ENCODE measurements at places on chromosomes 16 and 17.

- no peak for DNase-seq
Observed at GRCh38 chr17:39517224-39517623, 55.9 kb downstream of the CDK12 start.

DNA sequence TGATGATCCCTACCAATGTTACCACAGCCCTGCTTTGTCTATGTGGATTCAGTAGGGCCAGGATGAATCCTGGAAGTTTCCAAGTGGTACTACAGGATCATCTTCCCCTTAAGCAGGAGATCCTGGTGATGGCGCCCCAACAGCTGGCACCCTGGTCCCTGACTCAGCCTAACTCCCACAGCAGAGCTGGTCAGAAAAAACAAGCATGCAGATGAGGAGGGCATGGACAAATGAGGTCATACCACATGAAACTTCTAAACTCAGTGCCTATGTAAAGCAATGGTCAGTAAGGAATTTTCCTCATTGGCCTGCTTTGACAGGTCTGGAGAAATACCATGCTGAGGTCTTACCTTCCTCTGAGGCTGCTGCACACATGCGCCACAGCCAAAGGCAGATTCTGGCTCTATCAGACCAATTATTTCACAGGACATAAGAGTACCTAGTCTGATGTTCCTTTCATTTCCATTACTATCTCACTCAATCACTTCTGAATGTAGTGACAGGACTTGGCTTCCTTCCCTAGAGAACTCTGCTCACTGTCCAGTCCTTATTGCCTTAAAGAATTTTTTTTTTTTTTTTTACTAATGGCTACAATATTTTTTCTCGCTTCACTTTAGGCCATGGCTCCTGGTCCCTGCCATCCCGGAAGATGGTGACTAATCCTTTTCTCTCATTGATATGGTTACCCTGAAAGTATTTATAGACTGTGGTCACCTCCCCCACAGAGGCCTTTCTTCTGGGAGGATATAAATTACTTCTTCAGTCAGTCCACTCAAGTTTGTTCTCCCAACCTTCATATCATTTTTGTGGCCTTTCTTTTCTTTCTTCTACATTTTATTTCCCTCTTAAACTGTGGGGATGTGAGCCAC is 525.2 kb upstream of the PSMD7 start:
- DNase-seq, result no peak

GRCh38 chr17:71313866-71314265 is 807.0 kb upstream of the SOX9 start:
- DNase-seq, result no peak

DNA sequence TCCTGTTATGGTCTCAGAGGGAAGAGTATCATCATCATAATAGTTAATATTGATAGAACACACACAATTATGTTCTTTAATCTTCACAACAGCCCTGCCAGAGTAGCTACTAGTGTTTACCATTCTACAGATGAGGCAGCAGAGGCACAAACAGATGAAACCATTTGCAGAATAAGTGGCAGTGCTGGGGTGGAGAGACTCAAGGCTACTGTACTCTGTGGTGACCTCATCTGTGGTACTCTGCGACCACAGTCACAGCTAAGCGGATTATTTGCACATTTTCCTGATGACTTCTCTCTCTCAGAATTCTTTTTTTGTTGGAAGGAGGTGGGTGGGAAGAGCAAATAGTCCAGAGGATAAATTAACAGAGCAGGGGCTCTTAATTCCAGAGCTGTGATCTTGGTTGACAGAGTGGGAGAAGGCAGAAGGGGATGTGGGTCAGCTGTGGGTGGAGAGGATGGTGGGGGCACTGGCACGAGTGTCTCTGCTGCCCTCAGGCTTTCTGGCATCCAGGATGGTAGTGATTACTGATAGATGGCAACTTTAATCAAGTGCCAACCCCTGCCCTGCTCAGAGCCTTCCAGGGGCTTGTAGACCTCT is 41.8 kb downstream of the MRM1 start:
- no peak for DNase-seq

DNA sequence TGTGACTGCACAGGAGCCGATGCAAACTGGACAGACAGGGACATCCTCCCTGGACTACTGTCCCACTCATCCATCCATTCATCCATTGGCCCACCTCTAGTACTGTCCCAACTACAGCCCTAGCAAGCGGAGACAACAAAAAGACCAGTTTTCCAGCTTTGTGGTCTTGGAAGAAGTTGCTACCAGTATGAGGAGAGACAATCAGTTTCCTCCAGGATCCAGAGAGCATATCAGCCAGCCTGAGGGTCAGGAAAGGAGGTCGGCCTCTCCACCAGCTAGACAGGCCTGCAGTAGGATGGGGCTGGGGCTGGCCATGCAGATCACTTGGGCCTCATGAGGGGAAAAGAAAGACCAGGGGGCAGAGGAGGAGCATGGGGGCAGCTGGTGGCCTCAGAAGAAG is 16.8 kb downstream of the KRT33A start:
- no peak for DNase-seq

DNA sequence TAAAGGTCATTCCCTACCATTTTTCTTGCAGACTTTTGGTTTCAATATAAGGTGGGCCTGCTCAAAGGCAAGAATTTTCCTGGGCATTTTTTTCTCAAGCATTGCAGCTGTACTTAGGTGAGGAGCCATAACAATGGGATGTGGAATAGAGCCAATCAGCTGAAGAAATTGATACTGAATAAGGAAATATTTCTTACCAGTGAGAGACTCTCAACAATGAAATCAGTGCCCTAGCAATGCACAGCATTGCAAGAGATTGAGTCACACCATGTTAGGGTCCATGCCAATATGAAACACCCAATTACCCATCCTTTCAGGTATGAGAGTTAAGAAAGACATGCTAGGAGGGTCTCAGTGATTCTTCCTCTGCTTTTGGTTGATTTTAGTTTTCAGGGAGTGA is 237.6 kb downstream of the SOX9 start:
- no peak for DNase-seq

GRCh38 chr16:24969071-24969470 is 46.1 kb downstream of the ARHGAP17 start:
- DNase-seq, result no peak

DNA sequence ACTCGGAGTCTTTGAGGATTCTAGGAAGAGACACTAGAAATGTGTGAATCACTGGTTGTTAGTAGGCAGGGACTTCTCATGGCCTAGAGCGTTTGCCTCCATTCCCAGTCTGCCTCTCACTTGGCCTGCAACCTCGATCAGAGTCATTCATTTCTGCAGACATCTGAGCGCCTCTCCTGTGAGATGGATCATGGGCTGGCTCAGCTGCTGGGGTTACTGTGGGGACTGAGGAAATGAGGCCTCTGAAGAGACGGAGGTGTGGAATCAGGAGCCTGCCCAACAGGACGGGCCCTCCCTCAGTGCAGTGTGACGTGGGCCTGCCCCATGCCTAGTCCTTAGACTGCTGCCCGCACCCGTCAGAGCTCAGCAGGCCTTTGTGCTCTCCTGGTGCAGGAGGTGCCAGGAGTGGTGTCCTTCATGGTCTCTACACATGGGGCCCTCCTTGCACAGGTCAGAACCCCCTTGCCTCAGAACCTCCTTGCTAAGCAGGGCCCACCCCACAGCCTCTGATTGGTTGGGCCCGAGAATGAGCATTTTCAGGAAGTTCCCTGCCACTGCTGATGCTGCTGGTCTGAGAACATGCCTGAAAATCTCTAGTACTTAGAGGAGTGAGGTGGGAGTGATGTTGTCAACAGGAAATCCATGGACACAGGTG is 99.4 kb downstream of the NPIPB11 start:
- no peak for DNase-seq

DNA sequence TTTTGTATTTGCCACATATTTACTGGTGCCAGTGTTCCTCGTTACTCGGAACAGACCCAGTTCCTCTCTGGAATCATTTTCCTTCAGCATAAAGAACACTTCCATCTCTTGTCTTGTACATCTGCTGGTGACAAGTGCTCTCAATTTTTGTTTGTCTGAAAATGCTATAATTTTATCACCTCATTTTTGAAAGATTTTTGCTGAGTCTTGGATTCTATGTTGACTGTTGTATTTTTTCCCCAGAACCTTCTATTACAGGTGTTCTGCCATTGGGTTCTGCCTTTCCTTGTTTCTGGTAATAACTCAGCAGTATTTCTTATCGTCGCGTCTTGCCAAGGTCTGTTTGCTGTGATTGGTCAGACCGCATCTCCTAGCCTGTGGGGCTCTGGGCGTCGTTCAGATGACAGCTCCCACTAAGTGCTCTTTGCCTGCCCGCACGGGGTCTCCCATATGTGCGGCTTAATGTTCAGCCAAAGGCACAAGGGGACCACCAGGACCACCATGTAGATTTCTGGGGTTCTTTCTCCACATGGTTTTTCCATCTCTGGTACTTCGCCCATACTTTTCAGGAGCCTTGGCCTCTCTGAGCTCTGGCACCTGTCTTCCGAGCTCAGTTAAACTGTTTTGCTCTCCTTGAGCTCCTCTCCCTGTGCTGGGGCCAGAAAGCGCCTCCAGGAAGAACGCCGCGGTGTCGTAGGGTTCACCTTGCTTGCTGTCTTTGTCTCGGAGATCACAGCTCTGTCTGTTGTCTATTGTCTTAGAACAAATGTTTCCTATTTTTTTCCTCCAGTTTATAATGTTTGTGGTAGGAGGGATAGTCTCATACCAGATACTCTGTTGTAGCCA is 80.0 kb downstream of the METRNL start:
- DNase-seq, result no peak

DNA sequence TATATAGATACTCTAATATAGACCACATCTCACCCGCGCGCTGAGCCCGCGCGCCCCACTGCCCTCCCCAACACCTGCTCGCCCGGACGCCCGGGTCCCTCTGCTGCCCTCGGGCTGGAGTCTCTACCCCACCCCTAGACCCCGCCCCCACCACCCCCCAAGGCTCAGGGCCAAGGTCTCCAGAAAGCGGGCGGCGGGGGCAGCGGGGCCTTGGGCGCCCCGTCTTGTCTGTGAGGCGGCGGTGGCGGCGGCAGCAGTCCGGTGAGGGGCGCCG is 2.6 kb downstream of the HES7 start:
- no peak for DNase-seq

GRCh38 chr16:5504064-5504781 is 406.6 kb upstream of the EEF2KMT start:
- no peak for DNase-seq

- peak; percentile 48 for DNase-seq
Observed at GRCh38 chr16:50301626-50302471, 35.5 kb downstream of the ADCY7 start.

DNA sequence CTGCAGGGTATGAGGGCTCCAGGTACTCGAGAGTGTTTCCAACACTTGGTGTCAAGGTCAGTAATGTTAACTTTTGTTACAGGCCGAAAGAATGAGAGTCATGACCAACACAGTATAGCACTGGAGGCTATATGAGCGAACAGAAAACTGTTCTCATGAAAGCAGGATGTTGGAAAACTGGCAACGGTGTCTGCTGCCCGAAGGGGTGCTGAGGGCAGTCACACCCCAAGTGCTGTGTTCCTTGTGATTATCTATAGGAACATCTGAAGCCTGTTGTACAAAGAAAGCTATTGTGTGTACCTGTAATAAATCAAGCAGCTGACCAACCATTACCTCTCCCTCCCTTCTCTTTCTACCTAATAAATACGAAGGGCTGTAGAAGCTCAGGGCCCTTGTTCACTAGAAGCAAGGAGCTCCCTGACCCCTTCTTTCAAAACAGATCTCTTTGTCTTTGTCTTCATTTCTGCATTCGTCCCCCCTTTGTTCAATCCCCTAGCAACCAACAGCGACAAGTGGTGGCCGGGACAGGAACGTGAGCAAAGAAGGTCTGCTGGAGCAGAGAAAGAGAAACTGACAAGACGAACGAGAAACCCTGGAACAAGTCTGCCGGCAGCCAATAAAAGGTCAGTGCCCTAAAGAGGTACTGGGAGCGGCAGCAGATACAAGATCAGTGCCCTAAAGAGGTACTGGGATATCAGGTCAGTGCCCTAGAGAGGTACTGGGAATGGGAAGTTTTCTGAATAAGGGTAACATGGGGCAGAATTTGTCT is 7.6 kb downstream of the CD300LD start:
- no peak for DNase-seq

DNA sequence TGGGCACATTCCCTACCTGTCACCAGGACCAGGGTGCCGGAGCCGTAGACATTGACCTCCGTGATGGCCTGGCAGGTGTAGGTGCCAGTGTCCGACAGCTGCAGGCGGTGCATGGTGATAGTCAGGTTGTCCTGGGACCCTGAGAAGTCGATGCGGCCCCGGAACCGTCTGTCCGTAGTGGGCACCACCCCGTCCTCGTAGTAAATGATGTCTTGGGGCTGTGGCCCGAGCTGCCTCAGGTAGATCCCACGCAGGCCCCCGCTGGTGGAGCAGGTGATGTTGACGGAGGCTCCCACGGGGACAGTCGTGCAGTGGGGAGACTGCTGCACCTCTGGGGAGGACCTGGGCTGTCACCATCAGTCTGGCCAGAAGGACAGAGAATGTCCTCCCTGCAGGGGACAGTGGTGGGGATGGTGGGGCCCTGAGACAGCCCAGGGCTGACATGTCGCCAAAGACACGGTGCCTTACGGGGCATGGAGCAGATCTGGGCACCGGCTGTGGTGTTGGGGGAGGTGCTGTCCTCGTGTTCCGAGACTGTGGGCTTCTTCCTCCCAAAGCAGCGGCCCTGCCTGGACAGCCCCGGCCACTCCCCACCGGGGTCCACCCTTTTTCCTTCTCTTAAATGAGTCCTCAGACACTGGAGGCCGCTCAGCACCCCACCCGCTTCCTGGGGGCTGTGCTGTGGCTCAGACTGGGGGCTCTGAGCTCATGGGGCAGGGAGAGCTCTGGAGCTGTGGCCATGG is 586 bp downstream of the CD7 start:
- DNase-seq, result no peak

DNA sequence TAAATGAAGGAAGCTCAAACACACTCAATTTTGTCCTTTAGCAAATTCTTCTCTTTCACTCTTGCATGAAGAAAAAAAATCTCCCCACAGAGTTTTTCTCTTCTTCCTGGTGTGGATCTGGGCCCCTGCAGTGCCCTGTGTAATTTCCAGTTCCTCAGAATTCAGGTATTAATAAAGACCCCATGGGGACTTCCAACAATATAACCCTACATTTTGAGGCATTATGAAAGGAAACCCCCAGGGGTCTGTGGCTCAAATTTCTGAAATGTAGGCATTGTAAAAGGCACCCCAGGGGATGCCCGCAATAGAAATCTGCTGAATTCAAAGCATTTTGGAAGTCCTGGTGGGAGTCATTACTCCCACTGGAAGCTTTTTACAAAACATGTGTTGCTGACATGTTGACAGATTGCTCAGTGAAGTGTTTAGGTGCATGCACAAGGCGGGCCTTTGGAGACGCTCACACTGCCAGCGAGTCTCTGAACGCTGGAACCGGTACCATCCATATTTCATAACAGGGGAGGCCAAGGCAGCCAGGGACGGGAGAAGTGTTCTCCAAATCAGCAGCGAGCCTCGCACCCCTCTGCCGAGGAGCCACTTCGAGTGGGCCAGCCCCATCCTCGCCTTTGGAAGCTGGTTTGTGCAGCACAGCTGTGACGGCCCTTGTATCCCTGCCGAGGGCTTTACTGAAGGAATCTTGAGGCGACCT is 154.0 kb downstream of the ZNF423 start:
- no peak for DNase-seq

Data from activated naive CD4-positive, alpha-beta T cell treated with anti-CD3 and anti-CD28 coated beads, Interleukin-2, amount 50 U/mL, for 72 hours (primary cell).